ENCODE measurements at places on chromosomes 6 and 20.

DNA sequence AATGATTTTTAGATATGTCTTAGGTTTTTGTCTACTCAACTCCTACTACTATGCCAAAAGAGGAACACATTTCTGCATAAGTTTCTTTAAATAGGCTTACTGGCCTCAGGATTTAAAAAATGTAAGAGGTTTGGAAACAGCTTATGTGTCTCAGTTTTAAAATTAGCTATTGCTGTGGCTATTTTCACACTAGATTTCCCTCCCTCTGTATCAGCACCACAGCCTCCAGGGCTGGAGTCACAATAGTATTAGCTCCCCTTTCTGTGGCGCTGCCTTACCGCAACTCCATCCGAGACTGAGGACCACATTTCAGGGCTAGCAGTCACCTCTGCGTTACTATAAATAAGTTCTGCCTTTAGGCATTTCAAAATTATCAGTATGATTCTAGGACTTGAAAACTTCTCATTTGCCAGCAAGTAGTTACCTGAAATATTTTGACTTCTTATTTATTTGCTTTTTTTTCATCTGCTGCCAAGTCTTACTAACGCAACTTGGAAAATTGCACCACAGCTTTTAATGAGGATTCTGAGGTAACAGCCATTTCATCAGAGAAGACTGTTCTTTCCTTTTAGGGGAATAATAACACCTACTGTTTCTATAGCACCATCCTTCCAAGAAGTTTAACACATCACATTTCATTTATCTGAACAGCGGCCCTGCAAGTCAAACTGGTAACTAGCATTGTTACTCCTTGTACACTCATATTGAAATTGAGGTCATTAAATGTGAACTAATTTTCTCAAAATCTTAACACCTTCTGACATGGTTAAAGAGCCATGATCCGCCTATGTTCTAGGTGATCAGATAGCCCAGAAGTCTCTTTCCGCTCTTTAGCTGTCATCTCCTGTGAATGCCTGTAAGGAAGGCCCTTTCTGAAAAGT, 105.9 kb downstream of the GJA10 start:
- DNase-seq, result no peak

DNA sequence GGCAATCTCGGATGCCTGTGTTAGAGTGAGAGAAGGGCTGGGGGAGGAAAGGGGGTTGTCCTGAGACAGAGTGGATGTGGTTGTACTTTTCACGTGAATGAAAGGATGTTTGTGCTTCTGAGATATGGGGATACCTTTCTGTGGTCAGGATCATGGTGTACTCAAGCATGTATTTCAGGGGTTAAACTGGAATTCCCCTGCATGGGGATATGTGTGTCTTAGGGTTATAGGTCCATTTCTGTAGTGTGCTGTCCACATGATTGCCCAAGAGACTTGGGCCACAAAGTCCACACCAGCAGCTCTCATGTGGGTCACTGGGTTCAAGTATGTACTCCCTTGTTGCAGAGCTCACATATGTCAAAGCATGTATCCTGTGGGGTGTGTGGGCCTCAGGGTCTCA, 10.5 kb downstream of the SYNGAP1 start:
- DNase-seq, result no peak

GRCh38 chr6:166729658-166730057, 102.6 kb upstream of the RPS6KA2 start:
- DNase-seq, result no peak

DNA sequence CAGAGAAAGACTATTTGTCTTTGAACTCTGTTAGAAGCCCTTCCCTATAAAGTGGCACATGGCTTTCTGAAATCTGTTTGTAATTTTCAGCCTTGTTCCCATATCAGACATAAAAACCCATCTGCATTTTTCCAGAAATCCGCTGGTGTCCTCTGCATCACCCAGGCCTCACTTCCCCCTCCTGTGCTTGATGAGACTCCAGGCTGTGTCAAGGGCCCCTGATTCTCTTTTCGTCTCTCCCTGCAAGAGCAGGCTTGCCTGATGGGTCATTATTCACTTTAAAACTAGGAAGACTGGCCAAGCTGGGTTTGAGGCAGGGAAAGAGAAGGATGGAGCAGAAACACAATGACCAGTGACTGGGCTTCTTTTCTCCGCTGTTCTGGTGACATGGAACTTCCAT, 10.6 kb upstream of the PROKR2 start:
- DNase-seq, result no peak

DNA sequence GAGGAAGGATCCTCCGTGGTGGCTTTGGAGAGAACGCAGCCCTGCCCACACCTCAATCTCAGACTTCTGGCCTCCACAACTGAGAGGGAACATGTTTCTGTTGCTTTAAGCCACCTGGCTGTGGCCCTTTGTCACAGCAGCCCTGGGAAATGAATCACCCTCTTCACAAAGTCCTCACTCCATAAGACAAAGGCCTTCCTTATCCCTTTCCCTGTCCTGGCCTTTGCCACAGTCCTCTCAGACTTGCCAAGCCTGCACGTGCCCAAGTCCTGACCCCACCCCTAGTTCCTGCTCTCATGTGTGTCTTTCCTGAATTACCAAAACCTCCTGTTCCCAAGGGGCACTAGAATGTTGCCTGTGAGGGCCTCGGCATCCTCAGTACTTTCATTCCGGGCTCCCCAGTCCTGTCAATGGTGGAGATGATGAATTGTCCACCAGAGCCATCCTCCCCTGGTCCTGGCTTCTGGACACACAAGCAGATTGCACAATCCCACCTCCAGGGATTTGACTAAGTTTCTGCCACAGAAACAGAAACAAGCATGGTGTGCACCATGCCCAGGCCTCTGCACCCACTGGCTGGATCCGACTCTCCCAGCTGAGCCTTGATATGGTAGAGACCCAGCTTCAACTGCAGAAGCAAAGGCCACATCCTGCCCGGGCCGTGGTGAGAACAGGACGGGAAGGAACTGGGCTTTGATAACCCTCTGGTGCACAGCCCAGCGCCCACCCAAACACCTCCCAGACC, 232.6 kb upstream of the PDE10A start:
- peak; percentile 63 for DNase-seq

DNA sequence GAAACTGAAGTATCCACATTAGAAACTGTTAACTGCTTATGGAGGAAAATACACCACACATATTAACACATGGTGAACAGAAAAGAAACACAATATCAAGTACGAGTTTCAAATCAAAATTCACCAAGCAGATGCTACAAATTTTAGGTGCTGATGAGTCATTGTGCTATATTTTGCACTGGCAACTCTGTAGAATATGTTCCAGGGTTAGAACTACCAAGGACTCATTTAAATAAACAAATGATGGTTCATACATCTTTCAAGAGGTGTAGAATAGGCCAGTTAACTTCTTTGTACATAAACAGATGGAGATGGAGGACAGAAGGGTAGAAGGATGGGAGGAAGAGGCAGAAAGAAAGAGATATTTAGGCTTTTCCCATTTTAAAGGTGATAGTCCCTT, 184.9 kb downstream of the ARHGAP18 start:
- peak; percentile 11 for DNase-seq

DNA sequence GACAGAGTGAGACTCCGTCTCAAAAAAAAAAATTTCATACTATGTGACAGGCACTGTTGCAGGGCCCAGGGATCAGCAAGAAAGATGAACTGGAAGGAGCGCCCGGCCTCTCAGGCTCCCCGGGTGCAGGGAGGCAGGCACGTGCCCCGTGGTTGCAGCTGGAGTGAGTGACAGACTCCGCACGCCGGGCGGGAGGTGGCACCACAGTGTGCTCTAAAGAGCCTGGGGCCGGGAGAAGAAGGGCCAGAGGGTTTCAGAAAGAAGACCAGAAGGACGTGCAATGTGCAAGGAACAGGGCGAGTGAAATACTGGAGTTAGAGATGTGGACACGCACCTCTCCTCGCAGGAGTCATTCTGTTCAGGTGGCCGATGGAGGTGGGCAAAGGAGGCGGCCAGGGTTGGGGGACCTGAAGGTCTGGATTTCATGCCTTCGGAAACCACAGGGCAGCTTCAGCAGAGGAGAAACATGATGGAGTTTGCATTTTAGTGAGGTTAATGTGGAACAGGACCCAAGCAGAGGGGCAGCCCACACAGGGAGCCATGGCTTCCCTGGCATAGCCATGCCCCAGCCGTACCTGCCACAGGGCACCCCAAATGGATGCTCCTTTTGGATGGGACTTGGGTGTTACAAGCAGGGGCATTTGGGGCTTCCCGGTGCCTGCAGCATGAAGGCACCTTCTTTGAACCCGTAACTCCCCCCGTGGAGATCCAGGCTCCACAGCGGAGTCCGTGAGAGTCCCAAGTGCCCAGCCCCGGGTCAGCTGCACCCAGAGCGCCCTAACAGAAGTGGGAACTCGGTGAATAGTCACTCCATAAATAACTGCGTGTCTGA, 226.2 kb downstream of the ERMARD start:
- no peak for DNase-seq

GRCh38 chr6:156336733-156337132, 440.4 kb upstream of the ARID1B start:
- DNase-seq, result no peak

DNA sequence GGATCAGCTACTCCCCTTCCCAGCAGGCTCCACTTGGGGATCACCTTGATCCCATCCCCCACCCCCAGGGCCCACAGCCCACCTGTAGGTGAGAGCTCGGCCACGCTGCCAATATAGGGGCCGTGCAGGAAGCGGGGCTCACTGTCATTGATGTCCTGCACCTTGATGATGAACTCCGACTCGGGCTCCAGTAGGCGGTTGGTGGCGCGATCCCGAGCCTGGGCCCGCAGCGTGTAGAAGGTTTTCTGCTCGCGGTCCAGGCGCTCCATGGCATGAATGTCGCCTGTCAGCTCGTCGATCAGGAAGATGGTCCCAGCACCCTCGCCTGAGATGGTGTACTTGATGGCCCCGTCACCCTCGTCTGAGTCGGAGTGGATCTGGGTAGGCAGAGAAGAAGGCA, 67.4 kb downstream of the CDH22 start:
- DNase-seq, result no peak

DNA sequence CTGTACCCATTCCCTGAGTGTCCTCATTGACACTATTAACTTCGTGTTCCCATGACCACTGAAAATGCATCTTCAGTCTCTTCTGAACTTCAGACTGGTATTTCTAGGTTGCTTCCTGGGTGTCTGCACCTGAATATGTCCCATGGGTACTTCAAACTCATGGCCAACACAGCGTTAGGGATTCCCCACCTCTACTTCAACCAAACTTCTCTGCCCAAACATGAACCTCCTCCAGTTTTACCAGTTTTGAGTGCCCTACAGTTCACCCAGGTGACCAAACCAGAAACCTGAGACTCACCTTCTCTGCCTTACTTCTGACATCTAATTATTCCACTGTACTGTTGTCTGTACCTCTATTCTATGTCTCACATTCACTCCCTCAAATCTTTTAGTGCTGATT, 99.5 kb upstream of the SUPT3H start:
- no peak for DNase-seq

DNA sequence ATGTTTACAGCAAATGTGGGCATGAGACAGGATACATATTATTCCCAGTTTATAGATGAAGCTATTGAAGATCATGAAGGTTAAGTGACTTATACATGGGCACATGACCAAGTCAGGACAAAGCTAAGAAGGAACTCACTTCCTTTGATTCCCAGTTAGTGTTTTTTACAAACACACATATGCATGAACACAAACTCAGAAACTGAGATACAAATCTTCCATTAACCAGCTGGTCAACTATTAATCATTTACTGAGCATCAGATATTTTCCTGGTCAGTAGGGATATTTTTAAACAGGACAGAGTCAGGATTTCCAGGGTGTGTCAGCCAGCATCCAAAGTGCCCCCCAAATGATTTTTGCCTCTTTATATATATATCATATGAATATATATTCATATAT, 222.2 kb downstream of the OGFRL1 start:
- no peak for DNase-seq

GRCh38 chr6:129364037-129364436, 345.9 kb downstream of the ARHGAP18 start:
- no peak for DNase-seq

GRCh38 chr20:17399303-17399985, 131.7 kb downstream of the BFSP1 start:
- no peak for DNase-seq

GRCh38 chr20:24796236-24796635, 152.8 kb upstream of the CST7 start:
- DNase-seq, result no peak

DNA sequence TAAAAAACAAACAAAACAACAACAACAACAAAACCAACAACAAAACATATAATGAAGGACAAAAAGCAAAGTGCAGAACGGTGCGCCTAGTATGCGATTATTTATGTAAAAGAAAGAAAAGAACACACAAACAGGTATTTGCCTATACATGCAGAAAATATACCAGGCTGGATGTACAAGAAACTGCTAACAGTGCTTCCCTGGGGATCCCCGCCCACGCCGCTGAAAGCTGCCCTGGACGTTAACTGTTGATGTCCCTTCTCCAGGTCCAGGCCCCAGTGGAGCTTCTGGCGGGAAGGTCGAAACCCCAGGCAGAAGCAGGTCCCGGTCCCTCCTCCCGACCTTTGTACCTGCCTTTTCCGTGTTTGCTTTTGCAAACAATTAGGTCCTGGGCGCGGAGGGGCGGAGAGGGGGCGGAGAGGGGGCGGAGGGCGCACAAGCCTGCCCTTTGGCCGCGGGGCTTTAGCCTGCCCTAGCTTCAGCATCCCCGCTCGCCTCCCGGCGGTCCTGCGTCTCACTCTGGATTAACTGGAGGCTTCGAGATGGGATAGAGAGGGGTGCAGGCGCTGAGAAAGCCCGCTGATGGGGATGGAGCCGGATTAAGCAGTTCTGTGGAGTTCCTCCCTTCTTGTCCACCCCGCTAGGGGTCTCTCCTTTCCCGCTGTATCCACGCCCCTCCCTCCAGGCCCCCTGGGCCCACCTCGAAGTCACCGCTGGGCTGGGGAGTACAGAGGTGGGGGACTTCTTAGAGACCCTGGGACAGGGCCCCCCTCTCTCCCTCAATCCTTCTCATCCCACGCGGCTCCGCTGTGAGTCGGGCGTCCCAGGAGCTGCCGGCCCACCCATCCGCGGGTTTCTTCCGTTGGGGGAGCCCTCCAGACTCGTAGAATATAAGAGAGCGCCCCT, 8.2 kb upstream of the AHCY start:
- no peak for DNase-seq

GRCh38 chr6:98946266-98946878, 1.4 kb downstream of the FBXL4 start:
- no peak for DNase-seq

GRCh38 chr6:29603456-29603855, 18.5 kb downstream of the OR2H2 start:
- DNase-seq, result no peak
